ENCODE measurements at places on chromosomes 1 and 21.

- no peak for DNase-seq
Observed at GRCh38 chr1:167641786-167642500, 11.9 kb downstream of the RCSD1 start.

- DNase-seq: no peak
Observed at GRCh38 chr1:201016211-201016651, 7.3 kb downstream of the KIF21B start.

DNA sequence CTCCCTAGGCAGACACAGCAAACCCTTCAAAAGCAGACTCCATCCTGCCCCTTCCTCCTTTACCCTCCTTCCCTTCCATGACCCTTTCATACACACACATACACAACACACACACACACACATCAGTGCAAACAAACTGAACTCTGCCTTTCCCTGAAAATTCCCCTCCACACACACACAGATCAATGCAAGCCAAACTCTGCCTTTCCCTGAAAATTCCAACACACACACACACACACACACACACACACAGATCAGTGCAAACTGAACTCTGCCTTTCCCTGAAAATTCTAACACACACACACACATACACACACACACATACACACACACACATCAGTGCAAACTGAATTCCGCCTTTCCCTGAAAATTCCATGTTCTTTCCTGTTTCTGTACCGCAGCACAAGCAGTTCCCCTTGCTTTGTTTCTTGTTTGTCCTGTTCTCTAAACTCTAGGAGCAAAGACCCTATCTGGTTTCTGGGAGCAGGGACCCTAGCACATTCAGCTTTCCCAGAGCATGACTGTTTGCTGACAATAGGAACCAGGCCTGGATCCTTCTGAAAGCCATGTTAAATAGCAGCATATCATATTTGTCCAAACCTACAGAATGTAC is 91.0 kb downstream of the PTPN14 start:
- no peak for DNase-seq

DNA sequence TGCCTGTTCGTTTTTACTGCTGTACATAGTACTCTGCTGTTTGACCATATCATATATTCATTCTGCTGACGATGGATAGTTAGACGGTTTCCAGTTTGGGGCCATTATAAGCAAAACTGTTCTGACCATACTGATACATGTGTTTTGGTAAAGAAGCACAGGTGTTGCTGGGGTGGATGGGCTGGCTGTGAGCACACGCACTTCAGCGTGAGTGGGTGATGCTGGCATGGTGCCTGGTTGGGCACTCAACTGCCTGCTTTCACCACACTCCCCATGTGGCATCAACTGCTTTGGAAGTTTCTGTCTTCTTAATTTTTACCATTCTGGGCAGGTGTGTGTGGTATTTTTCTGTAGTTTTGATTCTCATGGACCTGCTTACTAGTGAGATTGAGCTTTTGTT is 37.3 kb downstream of the ADARB1 start:
- DNase-seq: no peak

- DNase-seq: no peak
Observed at GRCh38 chr21:28144089-28144488, 848.6 kb downstream of the LTN1 start.

Measured in stimulated activated CD4-positive, alpha-beta T cell treated with anti-CD3 and anti-CD28 coated beads, TNF-alpha, amount 100 ng/mL, for 1 hour (primary cell).